ENCODE measurements at places on chromosomes 12 and 14. TPM values are rescaled to one million over a fixed set of nuclear protein-coding genes. Genes with fewer than 3 reads are reported as not detected.

LYZ gene
- polyA plus RNA-seq = not detected

WNT5B gene
- 86.1 TPM for polyA plus RNA-seq

ACVRL1 gene
- 15.0 TPM for polyA plus RNA-seq

NEMF gene
- 39.5 TPM for polyA plus RNA-seq

BCL11B gene
- not detected for polyA plus RNA-seq

PTGDR gene
- polyA plus RNA-seq = 0.08 TPM

SLC8A3 gene
- not detected for polyA plus RNA-seq

PTPN6 gene
- 0.06 TPM for polyA plus RNA-seq

AQP2 gene
- polyA plus RNA-seq = not detected

TAS2R19 gene
- 0.49 TPM for polyA plus RNA-seq

TMEM63C gene
- not detected for polyA plus RNA-seq

PLBD1 gene
- 0.76 TPM for polyA plus RNA-seq

DNAJC22 gene
- 2.4 TPM for polyA plus RNA-seq

GZMH gene
- polyA plus RNA-seq = not detected

GZMB gene
- polyA plus RNA-seq = not detected

PROX2 gene
- 0.01 TPM for polyA plus RNA-seq

TAS2R7 gene
- not detected for polyA plus RNA-seq

TRHDE gene
- polyA plus RNA-seq = 17.6 TPM

HOXC10 gene
- polyA plus RNA-seq = 0.06 TPM

SAMD15 gene
- polyA plus RNA-seq = 0.69 TPM

CLEC14A gene
- 8.3 TPM for polyA plus RNA-seq

IFNG-AS1 gene
- polyA plus RNA-seq = not detected

GPR137C gene
- 0.37 TPM for polyA plus RNA-seq

CCDC60 gene
- not detected for polyA plus RNA-seq

ABCD2 gene
- 0.14 TPM for polyA plus RNA-seq

PABPN1 gene
- polyA plus RNA-seq = 152 TPM

ISCU gene
- 127 TPM for polyA plus RNA-seq

TAS2R30 gene
- not detected for polyA plus RNA-seq

BICD1 gene
- 11.1 TPM for polyA plus RNA-seq

GPR68 gene
- 0.37 TPM for polyA plus RNA-seq

DTX1 gene
- not detected for polyA plus RNA-seq

MYF6 gene
- polyA plus RNA-seq = 0.07 TPM

MAPK1IP1L gene
- polyA plus RNA-seq = 103 TPM

All from fibroblast of lung (primary cell).